Activated naive CD4-positive, alpha-beta T cell (primary cell): ENCODE measurements at places on chromosomes 12 and 14.

- DNase-seq: no peak
These were observed 13.9 kb downstream of the OR6C74 start for GRCh38 chr12:55258303-55258702.

GRCh38 chr12:130661486-130662255 is 54.4 kb downstream of the RIMBP2 start:
- DNase-seq: no peak

- no peak for DNase-seq
These were observed 305.4 kb downstream of the PCNX1 start for GRCh38 chr14:71212683-71213107.

GRCh38 chr14:74134484-74134883 is 49.7 kb downstream of the LIN52 start:
- DNase-seq: no peak

DNA sequence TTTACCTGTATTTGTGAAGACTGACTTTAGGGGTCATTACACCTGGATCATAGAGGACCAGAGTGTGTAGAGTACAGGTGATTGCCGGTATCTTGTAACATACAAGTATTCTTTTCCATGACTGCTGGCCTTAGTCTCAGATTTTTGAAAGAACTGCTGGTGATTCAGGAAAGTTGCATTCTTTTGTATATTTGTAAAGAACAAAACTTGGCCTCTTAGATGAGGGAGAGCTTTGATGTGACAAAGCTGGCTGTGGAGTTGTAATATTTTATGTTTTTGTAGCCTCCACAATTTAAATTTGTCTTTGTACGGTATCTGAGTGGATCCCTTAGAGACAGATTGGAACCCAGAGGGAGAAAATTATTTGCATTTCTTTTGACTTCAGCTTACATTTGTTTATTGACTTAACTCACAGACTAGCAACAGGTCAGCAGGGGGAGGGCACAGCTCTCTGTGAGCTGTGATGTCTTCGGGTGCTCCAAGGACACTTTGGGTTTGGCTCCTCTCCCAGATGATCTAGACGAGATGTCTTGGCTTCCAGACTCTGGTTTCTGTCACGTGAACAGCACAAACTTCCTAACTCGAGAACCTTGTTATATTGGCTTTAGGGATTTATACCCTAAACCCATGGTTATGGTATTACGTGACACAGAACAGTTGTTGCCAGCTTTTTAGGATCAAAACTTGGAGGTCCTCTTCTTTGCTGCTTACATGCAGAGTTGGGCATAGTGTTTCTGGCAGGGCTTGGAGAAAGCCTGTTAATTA is 65.9 kb downstream of the DAAM1 start:
- no peak for DNase-seq

DNA sequence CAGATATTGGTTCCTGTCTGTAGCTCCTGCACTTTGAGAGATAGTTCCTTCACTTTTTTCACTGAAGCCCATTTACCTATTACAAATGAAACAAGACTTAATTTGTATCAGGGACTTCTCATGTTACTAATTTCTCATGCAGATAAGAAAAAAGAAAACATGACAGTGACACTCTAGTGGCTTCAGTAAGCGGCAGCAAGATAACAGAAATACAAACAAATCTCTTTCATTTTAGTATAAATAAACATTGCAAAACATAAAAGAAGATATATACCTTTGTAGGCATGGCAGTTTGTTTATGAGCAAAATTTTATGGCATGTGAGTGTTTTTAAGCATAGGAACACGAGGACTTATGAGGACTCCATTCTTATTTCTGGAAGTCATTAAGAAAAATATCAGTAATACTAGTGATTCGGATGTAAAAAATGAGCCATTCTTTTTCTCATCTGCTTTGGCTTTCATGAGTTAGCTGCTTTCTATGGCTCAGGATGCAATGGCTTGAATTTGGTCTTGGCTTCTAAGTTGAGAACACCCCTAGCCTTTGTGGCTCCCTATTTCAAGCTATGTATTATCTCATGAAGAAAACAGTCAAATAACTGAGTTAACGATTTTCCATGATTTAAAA is 310.1 kb upstream of the RGS6 start:
- DNase-seq: no peak
